ENCODE measurements at places on chromosomes 11 and 22. TPM values are rescaled to one million over a fixed set of nuclear protein-coding genes. Genes with fewer than 3 reads are reported as not detected.

The METTL15 gene
- 19.4 TPM for total RNA-seq

The SESN3 gene
- 5.6 TPM for total RNA-seq

The IL17REL gene
- total RNA-seq, result not detected

The DLG2 gene
- 0.73 TPM for total RNA-seq

DNA sequence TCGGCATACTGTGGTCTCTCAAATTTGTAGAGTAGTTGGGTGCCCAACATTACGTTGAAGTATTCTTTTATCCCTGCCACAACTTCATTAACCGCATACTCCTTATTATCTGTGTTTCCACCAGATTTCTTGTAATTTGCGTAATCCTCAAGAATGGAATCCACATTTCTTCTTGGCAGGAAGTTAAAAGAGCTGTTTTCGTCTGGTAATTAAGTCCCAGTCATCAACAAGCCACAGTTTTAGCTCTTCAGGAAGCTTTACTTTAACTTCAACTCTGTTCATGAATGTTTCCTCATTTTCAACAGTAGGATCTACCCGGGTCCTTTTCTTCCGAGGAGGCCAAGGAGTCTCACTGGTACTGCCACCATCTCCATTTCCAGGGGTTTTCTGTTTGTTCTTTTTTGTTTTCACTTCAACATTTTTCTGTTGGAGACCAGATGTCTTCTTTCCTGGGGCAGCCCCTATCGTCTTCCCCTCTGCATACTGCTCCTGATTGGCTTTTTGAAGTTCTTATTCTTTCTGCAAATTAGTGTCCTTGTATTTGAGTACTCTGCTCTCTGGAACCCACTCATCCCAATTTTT is 30.3 kb downstream of the PDE3B start:
- H3K27me3 ChIP-seq, result no peaks in the 10 kb centered on the region
- DNase-seq, result no peak
- H3K4me3 ChIP-seq, result no peak overlapping the region
- H3K27ac ChIP-seq, result no peak overlapping the region
- H3K4me1 ChIP-seq, result no peaks in the 10 kb centered on the region

GRCh38 chr22:47750086-47750485 is 987.6 kb downstream of the TBC1D22A start:
- no peaks in the 10 kb centered on the region for H3K36me3 ChIP-seq
- no peak overlapping the region for H3K4me3 ChIP-seq
- no peaks in the 10 kb centered on the region for H3K4me1 ChIP-seq
- no peaks in the 10 kb centered on the region for H3K27me3 ChIP-seq
- DNase-seq, result no peak
- no peak overlapping the region for H3K27ac ChIP-seq

DNA sequence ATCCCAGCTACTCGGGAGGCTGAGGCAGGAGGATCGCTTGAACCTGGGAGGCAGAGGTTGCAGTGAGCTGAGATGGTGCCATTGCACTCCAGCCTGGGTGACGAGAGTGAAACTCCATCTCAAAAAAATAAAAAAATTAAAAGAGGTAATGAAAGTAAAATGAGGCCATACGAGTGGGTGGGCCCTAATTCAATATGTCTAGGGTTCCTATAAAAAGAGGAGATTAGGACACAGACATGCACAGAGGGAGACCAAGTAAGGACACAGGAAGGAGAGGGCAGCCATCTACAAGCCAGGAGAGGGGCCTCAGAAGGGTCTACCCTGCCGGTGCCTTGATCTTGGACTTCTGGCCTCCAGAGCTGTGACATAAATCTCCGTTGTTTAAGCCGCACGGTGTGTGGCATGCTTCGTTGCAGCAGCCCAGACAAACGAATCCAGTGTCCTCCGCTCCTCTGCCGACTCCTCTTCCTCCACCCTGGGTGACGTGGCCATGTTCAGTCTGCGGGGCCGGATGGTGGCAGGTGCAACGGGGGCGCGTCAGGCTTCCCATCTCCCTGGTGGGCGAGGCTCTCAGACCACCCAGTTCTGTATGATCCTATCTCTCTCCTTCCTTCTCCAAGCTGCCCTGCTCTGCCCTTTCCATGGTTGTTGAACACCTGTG is 51.6 kb upstream of the PARVG start:
- H3K27ac ChIP-seq, result no peak overlapping the region
- H3K36me3 ChIP-seq, result no peaks in the 10 kb centered on the region
- no peaks in the 10 kb centered on the region for H3K27me3 ChIP-seq
- H3K4me1 ChIP-seq, result no peaks in the 10 kb centered on the region
- no peak for DNase-seq

GRCh38 chr22:25327018-25327755 is 107.7 kb downstream of the CRYBB2 start:
- H3K36me3 ChIP-seq, result no peaks in the 10 kb centered on the region
- no peaks in the 10 kb centered on the region for H3K27me3 ChIP-seq
- no peaks in the 10 kb centered on the region for H3K4me1 ChIP-seq
- DNase-seq, result peak; percentile 2
- no peak overlapping the region for H3K27ac ChIP-seq

DNA sequence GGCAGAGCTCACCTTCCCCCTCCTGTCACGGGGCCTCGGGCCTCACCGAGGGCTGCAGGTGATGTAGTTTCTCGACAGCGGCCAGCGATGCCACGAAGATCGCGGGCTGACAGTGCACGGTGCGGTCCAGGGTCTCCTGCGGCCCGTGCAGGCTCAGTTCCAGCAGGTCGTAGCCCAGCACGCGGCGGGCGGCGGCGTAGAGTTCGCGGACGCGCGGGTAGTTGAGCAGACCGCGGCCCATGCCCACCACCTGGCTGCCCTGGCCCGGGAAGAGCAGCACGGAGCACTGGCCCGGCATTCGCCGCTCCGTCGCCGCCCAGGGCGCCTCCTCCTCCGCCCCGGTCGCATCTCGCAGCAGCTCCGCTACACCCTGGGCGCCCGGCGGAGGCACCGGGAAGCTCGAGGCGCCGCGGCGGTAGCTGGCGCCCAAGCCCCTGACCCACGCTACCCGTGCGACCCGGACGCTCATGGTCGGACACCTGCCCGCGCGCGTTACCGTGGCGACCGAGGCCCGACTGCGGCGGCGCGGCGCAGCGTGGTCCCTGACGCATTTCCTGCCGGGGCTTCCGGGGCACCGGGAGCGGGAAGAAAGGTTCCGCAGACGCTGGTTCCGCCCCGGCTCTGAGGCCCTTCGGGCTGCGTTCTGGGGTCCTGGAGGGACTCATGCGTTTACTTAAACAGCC is at the start of gene MCAT:
TSS of gene MCAT (minus strand) at position 519 of the 683 bp plus-strand sequence. CDS start at position 469, 50 bp downstream.
- H3K4me1 ChIP-seq, result no peaks in the 10 kb centered on the region
- H3K4me3 ChIP-seq, result peak within 1 kb of the TSS; percentile 94
- H3K27me3 ChIP-seq, result no peaks in the 10 kb centered on the region
- peak within 1 kb of the TSS; percentile 83 for H3K27ac ChIP-seq

DNA sequence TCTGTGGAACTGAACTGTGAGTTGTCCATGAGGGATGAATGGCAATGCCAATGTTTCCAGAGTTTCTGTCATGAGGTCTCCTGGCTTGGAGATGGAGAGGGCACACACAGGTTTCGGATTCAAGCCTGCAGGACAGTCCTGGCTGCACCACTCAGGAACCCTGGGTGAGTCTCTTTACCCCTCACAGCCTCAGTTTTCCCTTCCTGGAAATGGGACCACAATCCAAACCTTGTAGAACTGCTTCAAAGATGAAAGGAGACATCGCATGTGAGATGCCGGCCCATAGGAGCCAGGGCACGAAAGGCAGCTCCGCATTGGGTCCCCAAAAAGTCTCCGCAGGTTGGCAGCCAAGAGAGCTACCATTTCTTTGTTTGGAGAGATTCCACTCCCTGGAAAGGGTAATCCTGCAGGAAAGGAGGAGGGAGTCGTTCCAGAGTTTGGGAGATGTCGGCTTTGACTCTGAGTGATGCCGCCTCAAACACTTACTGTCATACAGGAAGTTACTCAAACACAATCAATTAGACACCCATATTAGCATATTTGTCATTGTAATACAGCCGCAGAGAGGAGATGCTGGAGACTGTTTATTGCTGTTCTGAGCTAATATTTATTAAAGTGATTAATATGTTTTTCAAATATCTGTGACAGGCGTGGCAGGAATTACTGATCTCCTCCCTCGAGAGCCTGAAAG is 318.3 kb downstream of the MN1 start:
- H3K4me3 ChIP-seq, result no peak overlapping the region
- DNase-seq, result no peak
- peaks cover 47% of the 10 kb centered on the region for H3K4me1 ChIP-seq
- H3K36me3 ChIP-seq, result peaks cover under 1% of the 10 kb centered on the region
- no peaks in the 10 kb centered on the region for H3K27me3 ChIP-seq

DNA sequence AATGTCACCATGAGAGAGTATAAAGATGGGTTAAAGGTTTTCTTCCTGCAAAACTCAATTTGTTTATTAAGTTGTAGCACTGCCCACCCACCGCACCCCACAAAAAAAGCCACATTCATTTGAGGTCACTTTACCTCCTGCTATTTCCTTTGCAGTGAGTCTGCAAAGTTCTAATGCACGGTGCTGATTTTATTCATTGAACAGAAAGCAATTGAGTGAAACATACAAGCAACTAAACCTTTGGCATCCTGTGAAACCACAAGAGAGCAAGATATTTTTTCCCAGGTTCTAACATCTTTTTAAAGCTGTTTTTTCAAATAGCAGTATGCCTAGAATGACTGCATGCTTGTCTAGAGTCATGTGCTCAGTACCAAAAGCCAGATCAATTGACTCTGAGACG is 39.0 kb downstream of the RRAS2 start:
- H3K4me1 ChIP-seq, result no peaks in the 10 kb centered on the region
- no peak overlapping the region for H3K27ac ChIP-seq
- H3K4me3 ChIP-seq, result no peak overlapping the region
- no peak for DNase-seq
- no peaks in the 10 kb centered on the region for H3K27me3 ChIP-seq

GRCh38 chr11:128627666-128628324 is 40.4 kb upstream of the ETS1 start:
- H3K4me3 ChIP-seq, result no peak overlapping the region
- H3K27me3 ChIP-seq, result no peaks in the 10 kb centered on the region
- H3K4me1 ChIP-seq, result no peaks in the 10 kb centered on the region
- no peak for DNase-seq
- no peak overlapping the region for H3K27ac ChIP-seq

Measured in Calu3 (cell line).